DMS79 (cell line): ENCODE measurements at places on chromosomes 11 and 22.

- no peak for DNase-seq
Observed at GRCh38 chr11:10460611-10461275, 5.7 kb downstream of the AMPD3 start.

GRCh38 chr11:134669796-134670195, 257.8 kb upstream of the B3GAT1 start:
- no peak for DNase-seq

DNA sequence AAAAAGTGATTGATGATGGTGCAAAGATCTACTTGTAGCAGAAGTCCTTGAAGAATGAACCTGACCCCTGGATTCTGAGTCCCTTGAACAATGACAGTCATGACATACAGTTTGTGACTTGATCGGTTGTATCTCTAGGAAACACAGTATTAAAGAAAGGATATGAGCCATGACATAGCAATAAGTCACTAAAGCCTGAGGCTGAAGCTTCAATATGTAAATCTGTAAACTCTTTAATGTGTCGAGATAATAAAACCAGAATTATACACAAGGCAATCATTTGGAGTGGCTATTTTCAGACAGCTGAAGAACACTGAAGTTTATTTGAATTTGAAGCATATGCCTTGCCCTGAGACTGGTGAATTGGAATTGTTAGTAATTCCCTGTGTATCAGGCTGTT, 911.5 kb upstream of the RAG2 start:
- DNase-seq = no peak

GRCh38 chr22:41845380-41846267, 12.7 kb downstream of the SREBF2 start:
- no peak for DNase-seq

DNA sequence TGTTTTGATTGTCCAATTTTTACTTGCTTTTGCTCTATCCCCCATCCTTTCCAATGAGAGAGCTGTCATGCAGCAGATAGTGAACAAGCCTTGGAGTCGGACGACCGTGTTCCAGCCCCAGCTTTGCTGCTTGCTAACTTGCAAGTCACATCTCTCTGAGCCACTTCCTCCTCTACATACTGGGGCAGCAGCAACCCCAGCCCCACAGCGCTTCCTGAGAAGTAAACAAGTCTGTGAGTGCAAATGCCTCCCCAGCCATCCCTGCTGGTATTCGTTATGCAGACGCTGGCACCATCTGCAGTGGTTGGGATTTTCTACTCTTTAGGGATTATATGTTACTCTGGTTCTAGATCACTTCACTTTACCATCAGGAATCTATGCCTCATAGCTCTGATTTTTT, 35.0 kb downstream of the TPBGL start:
- DNase-seq = no peak

GRCh38 chr22:36775586-36775963, 344 bp downstream of the IFT27 start:
- no peak for DNase-seq

DNA sequence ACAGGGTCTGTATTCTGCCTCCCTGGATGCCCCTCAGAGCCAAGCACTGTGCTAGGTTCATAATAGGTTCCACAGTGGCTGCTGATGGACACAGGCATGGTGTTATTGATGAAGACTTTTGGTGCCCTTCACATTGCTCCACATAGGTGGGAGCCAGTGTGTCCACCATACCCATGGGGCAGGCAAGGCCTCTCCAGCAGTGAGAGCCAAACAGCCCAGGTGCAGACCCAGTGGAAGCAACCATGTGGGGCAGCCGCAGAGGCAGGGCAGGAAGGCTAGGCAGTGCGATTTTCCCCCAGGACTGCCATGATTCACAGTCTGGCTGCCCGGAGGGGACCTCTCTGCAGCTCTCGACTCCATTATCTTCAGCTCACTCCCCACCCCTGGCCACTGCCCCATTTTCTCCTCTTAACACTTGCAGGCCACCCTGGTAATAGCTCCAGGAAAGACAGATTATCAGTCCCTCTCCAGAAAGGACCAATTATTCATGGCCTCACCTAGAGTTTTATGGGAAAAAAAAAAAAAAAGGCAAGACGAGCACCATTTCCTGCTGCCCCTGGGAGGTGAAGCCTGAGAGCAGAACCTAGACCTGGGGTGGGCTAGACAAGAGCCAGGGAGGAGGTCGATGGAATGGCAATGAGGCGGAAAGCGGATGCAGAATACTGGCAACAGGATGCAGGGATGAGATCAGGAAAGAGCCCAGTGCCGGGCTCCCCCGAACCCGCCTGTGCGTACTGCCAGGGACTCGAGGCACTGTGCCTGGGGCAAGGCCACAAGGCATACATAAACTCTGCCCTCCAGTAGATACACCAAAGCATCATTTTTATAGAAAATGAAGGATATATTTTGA, 343.0 kb upstream of the NCAM1 start:
- DNase-seq = no peak

- no peak for DNase-seq
Observed at GRCh38 chr22:31904651-31905050, 39.7 kb upstream of the YWHAH start.

- no peak for DNase-seq
Observed at GRCh38 chr22:19719050-19719482, 4.3 kb upstream of the GP1BB start.

DNA sequence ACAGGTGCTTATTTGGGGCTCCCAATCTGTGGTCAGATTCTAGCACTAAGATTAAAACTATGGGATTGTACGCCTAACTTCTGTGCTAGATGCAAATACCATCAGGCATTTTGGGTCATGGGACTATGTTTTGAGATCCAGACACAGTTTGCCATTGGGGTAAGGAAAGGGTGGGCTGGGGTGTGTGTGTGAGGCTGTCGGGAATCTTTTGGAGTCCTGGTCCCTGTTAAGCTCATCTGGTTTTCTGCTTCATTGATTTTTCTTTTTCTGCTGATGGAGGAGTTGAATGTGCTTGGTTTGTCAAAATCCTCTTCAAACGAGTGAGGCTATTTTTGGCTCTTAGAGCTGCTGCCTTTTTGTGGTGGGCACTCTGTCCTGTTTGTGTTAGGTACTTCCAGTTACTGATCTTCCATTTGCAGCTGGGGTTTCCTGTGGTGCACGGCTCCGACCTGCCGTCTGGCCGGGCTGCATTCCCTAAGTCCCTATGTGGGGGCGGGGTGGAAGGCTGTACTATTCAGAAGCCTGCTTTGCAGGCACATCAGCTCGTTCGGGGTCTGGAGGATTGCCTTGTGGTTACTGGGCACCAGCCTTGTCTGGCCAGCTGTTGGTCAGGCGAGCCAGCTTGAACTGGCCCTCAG, 2.9 kb downstream of the BCR start:
- DNase-seq = peak; percentile 30

- no peak for DNase-seq
Observed at GRCh38 chr11:69382131-69383128, 88.5 kb downstream of the MYEOV start.

DNA sequence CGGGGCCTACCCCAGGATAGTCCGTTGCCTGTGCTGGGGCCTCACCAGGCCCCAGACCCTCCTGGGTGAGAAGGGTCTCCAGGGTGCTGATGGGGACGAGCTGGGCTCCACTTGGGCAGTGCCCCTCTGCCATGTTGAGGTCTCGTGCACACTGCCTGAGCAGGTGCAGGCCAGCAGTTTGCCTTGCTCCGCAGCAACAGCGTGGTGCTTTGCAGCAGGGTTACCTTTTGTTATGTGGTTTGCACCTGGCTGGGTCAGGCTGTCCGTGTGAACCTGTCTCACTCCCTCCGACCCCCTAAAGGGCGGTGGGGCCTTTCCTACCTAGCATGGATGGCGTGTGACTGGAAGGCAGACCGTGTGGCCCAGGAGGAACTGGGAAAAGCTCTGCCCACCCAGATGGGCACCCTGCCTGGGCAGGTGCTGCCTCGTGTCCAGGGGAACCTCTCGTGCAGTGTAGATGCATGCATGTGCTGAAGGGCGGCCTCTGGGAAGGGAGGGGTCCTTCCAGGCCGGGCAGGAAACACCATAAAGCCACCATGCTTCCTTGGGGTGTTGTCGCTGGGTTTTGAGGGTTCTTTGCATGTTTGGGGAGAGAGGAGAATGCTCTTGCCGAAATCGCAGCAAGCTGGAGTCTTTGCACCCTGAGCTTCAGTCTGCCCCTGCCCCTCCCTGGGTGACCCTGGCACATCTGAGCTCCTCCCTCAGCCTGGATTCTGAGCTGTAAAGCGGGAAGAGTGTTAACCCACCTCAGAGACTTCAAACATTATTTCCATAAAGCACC, 75.4 kb upstream of the PPARA start:
- no peak for DNase-seq

DNA sequence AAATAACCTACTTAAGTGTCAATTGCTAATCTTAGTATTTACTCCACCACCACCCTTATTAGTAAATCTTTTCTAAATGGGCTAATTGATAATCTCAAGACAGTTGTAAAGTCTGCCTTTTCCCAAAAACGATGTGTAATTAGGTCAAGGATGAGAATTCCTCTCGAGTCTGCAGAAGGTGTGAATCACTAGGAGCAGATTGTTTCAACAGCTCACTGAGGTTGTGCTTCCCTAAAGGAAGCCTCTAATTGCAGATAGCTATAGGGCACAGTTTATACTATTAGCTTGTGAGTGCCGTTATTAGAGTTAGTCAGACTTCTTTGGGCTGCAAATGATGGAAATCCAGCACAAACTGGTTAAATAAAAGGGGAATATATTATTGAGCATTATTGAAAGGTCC, 84.9 kb downstream of the C11orf91 start:
- no peak for DNase-seq

GRCh38 chr22:45903355-45904135, 73.4 kb downstream of the WNT7B start:
- no peak for DNase-seq

DNA sequence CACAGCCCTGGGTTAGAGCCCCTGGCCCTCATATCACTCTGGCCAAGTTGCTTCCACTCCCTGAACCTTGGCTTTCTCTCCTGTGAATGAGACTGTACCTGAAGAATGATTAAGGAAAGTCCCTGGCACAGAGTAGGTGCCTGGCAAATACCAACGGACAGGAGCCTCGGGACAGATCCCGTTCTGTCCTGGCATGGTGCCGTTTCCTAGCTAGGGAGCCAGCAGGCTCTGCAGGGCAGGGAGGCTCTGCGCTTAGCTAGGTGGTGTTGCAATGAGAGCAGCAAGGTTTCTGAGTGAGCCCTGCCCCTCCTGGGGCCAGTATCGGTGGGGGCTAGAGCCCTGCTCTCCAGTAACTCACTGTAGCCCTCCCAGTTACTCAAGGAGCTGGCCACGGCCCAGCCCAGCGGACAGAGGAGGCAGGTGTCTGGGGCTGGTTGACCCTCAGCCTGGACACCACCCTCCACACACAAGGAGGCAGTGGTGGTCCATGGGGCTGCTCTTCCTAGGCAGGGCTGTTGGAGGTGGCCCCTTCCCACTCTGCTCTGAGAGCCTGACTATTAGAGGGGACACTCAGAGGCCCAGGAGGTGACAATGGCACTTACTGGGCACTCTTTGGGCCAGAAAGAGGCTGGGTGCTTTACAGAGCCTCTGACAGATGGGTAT, 74.4 kb downstream of the NFAM1 start:
- no peak for DNase-seq

DNA sequence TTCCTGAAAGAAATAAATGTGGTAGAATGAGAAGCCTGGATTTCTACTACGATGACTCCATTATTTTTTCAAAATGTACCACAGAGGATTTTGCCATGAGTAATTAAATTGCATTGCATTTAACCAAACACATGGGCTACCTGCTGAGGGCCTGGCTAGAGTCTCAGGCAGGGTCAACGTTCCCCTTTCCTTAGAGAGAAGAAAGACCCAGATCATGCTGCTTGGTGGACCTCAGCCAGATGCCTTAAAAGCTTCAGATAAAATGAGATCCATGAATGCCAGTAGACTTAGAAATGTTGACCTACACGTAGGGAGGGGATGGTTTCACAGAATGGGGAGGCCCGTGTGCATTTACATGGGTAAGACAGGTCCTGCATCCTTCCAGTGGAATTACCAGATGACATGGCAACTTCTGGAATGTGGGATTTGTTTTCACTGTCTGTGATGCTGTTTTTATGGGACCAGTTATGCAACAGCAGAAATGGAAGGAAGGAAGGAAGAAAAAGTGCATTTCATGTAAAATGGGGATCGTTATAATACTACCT, 1069.4 kb downstream of the NTM start:
- DNase-seq = no peak

DNA sequence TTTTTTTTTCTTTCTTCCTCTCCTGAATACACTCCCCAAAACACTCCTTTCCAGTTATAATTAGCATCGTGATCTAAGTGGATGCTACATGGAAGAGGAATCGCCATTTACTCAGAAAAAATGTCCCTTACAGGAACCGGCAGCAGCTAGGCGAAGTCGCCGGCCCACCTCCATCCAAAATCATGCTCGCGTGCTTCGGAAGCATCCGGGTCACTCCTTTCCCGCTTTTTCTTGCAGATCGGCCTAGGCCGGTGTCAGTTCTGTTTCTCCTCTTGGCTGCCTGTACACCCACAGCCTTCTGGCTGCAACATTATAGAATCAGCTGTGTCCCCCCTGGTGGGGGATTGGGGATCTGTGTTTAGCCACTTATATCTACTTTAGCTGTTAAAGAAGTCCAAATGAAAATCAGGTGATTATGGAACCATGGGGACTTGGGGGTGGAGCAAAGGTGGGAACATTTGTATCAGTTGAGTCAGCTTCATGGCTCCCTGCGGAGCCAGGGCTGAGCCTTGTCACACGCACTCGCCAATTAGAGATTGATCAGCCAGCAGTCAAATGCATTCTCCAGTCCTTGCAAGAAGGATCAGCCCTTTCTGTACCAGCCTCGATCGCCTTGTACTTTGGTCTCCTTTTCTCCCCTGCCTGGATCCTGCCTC, 36.3 kb downstream of the ASRGL1 start:
- DNase-seq = no peak

GRCh38 chr11:129947474-129947873, 52.1 kb upstream of the NFRKB start:
- DNase-seq = peak; percentile 19

- DNase-seq = no peak
Observed at GRCh38 chr11:133026952-133027351, 505.3 kb downstream of the OPCML start.

DNA sequence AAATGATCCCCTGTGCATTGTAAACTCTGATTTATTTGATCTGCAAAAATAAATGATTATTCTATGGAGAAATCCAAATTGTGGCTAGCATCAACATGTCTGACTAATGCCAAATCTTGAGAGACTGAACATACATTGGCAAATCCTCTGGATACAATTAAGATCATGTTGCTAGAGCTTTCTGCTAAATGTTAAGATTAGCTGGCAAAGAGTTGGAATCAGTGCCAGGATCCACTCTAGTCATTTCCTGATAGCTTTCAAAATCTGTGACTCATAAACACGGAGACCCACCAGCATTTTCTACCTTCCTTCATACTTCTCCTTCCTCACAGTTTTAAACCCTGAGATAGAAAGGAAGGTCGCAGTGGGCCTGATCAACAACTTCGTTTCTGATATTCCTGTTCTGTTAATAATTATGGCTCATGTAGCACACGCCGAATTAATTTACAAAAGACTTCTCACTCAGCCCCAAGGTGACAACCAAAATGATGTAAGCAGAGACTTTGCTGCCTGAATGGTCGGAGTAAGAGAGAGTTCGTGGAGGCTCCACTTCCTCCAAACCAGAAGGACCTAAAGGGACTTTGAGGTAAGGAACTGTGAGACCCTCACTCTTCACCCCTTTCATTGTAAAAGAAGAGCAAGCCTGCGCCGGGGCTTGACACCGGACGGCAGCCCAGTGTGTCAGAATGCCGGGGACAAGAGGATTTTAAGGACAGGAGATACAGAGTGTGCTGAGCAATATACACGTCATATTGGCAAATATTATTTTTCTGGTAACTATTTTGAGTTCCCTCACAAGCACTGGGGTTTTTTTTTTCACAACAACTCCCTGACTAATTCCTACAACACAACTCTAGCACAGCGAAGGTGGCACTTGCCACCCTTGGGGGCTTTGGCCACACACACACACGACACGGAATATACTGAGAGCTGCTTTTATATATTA, 42.0 kb downstream of the SERPINH1 start:
- DNase-seq = no peak
